Common myeloid progenitor, CD34-positive (primary cell): ENCODE measurements at places on chromosomes 3 and 15.
A peak's percentile ranks its signal among the peaks of the same experiment; 100 is the strongest.

DNA sequence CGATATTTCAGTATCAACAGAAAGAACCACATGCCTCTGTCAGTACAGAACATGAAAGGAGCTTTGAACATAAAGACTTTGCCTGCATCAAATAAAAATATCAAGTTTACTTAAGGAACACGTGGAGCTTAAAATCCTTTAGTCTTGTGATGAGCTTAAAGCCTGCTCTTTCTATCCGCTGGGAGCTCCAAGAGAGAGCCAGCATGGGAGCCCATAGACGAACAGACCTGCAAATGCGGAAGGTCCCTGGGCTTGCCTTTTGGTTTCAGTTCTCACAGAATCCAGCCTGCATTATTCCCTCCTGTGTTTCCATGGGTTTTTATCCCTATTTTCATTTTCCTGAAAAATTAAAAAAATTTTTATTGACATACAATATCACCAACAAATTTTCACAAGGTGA, 530.6 kb upstream of the RGMA start:
- DNase-seq: no peak

GRCh38 chr15:25248583-25249235, 190.1 kb downstream of the UBE3A start:
- DNase-seq: no peak

GRCh38 chr15:43378601-43379000, 7.7 kb downstream of the TUBGCP4 start:
- DNase-seq: no peak

DNA sequence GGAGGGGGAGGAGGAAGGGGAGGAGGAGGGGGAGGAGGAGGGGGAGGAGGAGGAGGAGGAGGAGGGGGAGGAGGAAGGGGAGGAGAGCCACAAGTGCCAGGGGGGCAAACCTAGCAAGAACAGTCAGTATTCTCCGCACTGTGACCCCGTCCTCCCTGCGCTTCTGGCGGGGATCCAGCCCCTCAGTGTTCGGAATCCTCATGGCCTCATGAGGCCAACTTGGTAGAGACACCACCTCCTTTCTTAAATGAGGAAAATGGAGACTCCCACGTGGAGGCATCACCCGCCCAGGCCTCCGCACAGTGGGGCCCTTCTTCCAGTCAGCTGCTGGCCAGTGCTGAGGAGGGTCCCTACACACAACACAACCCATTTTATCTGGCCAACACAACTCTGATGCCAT, 163.4 kb downstream of the XXYLT1 start:
- no peak for DNase-seq

DNA sequence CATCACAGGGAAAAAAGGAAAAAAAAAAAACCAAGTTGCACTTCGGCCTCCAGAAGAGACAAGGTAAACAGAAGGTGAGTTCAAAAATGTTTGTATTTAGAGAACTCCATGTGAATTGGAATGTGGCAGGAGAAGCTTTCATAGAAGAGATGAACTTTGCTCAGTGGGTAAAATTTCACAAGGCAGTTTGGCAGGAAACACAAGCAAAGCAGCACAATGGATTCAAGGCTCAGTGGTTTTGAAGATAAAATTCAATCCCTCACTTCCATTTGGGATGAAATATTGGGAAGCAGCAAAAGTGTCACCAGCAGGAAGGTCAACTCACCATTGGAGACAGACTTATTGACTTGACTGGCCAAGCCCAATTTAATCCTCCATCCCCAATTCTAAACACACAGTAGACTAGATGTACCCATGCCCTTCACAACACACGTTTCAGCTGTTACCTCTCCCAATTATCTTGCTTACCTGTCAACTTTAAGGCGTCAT, 256.7 kb upstream of the ICE2 start:
- no peak for DNase-seq

GRCh38 chr3:185995352-185995751, 57.5 kb upstream of the TRA2B start:
- no peak for DNase-seq

GRCh38 chr3:38039899-38040261, 872 bp downstream of the DLEC1 start:
- peak; percentile 87 for DNase-seq

DNA sequence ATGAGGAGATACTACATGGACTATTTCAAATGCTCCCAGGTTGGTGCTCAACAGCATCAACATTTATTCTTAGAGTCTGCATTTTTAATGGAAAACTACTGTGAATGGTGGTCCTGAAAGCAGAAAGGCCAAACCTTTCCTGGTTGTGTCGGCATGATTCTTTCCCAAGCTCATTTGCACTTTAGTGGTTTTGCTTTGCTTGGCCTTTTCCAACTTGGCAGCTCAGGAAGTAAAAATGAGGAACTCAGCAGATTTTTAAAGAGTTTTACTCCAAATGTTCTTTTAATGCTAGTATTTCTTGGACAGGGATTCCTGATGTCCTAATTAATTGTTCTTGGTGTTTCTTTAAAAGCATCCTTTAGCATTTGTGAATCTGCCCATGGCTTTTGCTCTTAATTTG, 197.4 kb downstream of the SLC9A9 start:
- DNase-seq: no peak

DNA sequence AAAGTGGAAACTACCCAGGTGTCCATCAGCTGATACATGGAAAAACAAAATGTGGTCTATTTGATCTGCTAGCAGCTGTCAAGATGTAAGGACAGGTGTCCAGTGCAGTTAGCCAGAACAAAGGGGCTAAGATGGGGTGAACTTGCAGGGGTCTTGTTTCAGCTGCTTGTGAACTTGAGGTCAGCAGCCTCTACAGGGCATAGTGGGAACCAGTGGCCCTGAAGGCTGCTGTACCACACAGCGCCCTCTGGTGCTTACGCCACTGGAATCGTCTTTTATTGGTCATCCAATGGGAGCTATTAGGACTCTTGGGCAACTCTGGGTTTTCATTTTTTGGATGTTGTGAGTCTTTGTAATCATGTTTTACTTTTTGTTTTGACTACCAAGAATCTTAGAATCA, 62.2 kb upstream of the CTSH start:
- DNase-seq: peak; percentile 79

GRCh38 chr3:156963096-156963495, 136.9 kb downstream of the LEKR1 start:
- no peak for DNase-seq

DNA sequence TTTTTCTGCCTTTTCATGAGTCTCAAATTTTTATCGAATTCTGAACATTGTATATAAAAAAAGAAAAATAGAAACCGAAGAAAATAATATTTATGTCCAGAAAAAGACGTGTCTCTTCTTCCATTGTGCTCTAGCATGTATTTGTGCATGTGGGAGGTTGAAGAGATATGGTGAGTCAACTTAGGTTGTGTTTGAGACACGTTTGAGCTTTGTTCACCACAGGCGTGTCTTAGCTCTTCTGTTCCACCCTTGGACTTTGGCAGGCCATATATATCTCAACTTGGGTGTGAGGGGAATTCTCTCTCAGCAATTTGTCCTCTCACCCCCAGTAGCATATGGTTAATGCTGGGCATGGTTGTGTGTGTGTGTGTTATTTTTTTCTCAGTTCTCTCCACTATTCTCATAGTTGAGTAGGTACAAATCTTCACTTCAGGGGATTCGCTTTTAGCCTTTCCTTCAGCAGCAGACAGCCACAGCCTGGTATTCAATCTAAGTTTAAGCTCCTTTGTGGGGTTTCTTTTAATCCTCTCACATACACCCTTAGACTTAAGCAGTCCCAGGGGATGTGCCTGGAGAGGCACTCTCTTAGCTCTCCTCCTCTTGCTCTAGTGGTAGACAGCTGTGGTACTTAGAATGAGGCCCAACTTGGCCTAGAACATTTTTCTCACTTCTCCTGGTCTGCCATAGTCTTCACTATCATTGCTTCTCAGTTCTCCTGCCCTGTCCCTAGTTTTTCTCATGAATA, 286.5 kb upstream of the RBMS3 start:
- DNase-seq: no peak

GRCh38 chr15:72797338-72797689, 13.8 kb upstream of the ADPGK start:
- no peak for DNase-seq

DNA sequence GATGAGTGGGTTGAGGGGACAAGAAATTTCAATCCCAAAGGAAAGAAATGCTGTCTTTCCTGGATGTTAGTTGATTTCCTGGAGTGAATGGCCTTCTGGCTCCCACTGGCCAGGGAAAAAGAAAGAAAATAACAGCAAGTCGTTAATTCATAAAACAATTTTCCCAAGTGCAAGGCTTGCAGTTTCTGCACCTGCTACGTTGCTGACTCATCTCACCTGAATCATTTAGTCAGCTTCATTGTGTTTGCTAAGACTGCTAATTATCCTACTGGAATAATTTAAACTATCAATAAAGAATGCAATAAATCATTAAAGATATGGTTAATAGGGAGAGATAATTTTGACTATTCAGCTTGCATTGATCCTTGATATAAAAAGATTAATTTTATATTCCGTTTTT, 387.6 kb downstream of the ROBO2 start:
- DNase-seq: no peak
